ENCODE measurements at places on chromosomes 2 and 18. TPM values are rescaled to one million over a fixed set of nuclear protein-coding genes. Genes with fewer than 3 reads are reported as not detected.

The RIOK3 gene
- total RNA-seq: 69.8 TPM

The BOLL gene
- not detected for total RNA-seq

The ANKRD62 gene
- not detected for total RNA-seq

The AGXT gene
- total RNA-seq: not detected

The DNER gene
- total RNA-seq: not detected

The SALL3 gene
- not detected for total RNA-seq

The QPCT gene
- 1.5 TPM for total RNA-seq

The AKAIN1 gene
- total RNA-seq: not detected
